Neural progenitor cell (in vitro differentiated cells): ENCODE measurements at places on chromosomes 5 and 9.

- no peak for DNase-seq
These were observed 232.9 kb upstream of the ELL2 start for GRCh38 chr5:96194593-96194992.

DNA sequence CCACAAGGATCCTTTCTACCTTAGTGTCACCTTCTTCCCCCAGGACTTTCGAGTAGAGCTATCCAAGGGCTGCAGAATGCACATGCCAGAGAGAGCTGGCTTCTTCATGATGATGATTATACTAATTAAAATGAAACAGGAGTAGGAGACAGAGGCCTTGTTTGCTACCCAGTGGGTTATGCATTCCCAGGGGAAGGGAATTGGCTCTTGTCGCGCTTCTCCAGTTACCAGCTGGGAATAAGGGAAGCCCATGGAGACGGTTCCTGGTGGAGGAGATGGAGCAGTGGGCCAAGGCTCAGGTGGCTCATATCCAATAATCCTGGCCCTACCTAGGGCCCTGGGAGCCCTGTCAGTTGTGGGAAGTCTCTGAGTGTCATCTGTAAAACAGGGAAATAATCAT, 65.1 kb downstream of the WWC1 start:
- DNase-seq: no peak

- DNase-seq: no peak
These were observed 1.1 kb upstream of the GNA14 start for GRCh38 chr9:77649109-77649812.

DNA sequence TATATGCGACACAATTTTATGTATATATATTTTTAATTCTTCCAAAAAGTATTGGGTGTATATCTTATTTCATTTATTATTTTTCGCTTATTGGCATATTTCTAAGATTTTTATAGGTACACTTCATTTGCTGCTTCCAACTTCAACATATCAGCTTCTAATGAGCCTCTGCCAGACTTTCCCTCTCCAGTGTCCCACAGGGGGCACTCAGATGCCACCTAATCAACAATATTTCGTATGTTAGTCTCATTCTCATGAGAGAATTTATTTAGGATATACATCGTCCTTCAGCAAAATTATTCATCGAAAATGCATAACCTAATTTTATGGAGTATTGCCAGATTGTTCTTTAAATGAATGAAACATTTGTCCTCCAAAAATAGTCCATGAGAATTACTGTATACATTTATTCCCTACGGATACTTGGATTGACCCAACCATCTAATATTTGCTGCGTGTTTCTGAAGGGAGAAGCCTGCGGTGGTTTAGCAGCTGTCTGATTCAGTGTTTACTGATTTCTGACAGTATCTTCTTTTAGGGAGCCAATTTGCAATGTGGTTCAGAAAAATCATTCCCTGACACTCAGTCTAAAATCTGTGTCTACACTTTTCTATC, 100.6 kb upstream of the SELENOP start:
- peak; percentile 26 for DNase-seq

DNA sequence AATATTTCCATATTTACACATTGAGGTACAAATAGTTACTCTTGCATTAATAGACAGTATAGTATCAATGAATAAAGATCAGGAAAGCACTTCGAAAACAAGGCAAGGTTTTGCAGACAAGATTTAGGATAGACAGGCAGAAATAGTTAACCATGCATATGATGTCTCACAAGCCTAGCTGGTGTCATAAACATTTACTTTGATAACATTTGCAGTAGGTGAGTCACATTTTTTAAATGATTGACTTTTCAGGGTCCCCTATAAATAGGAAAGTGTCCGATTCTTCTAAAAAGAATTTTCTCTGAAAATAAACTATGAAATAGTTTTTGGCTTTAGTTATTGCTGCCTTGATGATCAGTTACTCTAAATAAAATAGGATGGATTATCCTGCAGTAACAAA, 162.1 kb downstream of the SNX18 start:
- no peak for DNase-seq

DNA sequence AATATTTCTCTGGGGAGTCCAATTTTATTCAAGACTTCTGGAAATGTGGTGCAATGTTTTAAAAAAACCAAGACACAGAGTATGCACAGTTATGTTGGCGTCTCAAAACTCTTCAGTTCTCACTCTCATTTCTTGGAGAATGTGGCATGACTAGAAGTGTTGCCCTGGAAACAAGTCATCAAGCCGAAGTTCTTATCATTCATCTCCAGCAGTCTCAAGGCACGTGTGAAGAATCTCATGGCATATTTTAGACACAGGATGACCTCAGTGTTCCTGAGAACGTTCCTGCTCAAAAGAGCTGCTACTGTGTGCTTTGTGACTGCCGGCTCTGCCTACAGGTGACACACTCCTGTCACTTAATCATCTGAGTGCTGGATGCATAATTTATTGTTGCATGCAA, 147.4 kb upstream of the IRX4 start:
- no peak for DNase-seq

- no peak for DNase-seq
These were observed 31.4 kb upstream of the ANKH start for GRCh38 chr5:14902826-14903560.

- peak; percentile 25 for DNase-seq
These were observed 2111.3 kb downstream of the MAT2B start for GRCh38 chr5:165616490-165617405.

GRCh38 chr5:87732875-87733768, 320.4 kb upstream of the CCNH start:
- DNase-seq: no peak

- no peak for DNase-seq
These were observed 968 bp upstream of the KDM3B start for GRCh38 chr5:138351517-138351916.

DNA sequence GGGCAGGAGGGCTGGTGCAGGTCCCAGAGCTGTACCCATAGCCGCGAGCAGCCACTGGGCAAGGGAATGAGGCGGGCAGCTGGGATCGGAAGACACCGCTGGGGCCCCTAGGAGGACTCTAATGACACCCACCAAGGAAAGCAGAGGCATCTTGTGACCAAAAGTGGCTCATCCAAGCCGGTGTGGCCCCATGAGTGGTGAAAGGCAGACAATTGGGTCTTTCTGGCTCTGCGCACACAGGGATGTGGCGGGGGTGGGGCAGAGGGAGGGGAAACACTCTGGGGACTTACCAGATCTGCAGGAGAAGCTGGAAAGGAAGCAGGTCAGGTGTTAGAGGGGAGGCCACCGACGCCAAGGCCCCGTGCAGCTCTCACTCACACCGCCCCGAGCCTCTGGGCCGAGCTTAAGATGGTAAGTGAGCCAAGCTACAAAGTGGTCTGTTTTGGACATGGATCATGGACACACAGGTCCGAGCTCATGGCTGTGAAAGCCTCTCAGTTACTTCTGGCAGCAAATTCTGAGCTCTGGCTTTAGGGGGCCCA, 42.3 kb upstream of the SARDH start:
- DNase-seq: no peak

GRCh38 chr5:94544031-94544650, 74.3 kb downstream of the KIAA0825 start:
- no peak for DNase-seq

GRCh38 chr9:88645879-88646199, 110.9 kb downstream of the NXNL2 start:
- DNase-seq: no peak

DNA sequence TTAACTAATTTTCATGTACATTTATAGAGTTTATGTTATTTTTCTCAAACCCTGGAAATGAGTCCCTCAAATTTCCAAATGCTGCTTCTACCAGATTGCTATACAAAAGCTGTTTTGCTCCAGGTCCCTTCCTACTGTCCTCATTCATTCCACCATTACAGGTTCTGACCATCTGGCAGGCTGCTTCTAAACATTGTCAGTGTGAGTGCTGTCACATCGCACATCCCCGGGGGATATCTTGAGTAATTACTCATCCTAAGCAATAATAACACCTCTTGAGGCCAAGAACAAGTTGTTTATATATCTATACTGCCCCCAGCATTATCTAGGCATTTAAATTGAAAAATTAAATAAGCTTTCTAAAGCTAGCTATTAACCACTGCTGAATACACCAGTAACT, 1675.3 kb upstream of the CDH6 start:
- DNase-seq: no peak
